ENCODE measurements at places on chromosomes 12 and 14.

DNA sequence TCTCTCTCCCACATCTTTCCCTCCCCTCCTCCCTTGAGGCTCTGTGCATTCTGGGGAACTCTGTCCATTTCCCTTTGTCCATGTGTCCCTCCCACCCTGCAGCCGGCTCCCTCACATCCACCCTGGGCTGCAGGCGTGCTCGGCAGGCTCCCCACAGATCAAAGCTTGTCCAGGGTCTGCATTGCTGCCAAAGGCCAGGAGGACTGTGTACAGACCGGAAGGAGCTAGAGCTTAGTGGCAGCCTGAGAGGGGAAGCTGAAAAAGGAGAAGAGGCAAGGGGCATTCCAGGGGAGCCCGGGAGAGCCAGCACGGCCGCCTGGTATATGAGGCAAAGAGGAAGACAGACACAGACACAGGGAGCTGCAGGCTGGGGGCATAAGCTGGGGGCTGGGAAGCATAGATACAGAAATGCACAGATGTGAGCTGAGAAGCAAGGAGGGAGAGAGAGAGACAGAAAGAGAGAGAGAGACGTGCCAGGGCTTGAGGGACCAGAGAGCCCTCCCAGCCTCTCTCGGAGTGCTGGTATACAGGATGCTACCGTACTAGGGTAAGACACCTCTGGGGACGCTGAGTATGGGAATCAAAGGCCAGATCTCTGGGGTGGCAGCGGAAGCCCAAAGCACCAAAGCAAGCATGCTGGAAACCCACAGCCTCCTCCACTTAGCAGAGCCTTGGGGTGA is 3.3 kb downstream of the CD4 start:
- DNase-seq = peak; percentile 78

DNA sequence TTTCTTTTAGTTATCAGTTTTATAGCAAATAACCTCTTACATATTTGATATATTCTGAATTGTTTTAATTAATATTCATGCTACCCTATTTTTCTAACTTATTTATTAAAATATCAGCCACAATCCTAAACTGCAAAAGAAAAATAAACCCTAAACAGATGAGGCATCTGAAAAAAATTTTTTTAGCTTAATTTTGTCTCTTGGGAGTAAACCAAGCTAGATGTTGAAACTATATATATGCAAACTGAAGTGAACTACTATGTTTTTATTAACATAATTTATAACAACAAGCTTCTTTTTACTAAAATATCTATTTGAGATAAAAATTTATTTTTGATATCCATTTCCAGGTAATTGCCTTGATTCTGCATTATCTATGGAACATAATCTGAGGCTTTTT is 87.6 kb downstream of the PTPRQ start:
- DNase-seq = no peak

- DNase-seq = no peak
Observed at GRCh38 chr14:77508249-77508648, 9.6 kb upstream of the ISM2 start.

DNA sequence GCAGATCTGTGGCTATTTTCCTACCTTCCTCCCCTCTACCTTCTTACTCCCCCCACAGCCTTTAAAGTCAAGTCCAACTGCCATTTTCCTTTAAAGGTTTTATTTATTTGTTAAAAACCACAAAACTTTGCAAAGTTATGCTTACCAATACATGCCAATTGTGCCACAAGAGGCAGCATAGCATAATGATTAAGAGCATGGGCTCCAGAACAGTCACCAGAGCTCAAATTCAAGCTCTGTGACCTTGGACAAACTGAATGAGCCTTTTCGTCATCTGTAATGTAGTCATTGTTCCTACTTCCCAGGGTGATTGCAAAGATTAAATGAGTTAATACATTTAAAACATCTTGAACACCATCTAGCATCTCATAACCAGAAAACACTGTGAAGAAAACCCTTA is 13.0 kb upstream of the FMNL3 start:
- no peak for DNase-seq

GRCh38 chr12:104576980-104577580 is 120.3 kb downstream of the CHST11 start:
- no peak for DNase-seq

- DNase-seq = no peak
Observed at GRCh38 chr12:108505129-108505528, 9.9 kb upstream of the FICD start.

GRCh38 chr12:107568718-107569117 is 116.9 kb upstream of the PWP1 start:
- DNase-seq = no peak

DNA sequence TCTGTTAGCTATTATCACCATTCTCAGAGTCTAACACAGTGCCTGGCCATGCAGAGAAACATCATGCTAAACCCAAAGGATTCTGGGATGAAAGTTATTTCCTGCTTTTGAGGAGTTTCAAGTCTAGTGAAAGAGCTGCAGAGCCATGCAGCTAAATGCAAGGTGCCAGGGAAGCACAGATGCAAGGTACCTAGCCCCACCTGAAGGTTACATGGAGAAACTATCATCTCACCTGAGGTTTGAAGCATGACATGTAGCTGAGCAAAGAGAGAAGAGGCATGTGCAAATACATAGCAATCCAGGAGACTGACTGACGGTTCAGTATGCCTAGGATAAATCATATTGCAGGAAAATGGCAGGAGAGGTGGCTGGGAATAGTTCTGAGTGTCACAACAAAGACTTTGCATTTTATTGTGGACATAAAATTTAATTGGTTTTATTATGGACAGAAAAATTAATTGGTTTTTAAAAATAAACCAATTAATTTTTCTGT is 170.4 kb downstream of the PRKD1 start:
- no peak for DNase-seq

DNA sequence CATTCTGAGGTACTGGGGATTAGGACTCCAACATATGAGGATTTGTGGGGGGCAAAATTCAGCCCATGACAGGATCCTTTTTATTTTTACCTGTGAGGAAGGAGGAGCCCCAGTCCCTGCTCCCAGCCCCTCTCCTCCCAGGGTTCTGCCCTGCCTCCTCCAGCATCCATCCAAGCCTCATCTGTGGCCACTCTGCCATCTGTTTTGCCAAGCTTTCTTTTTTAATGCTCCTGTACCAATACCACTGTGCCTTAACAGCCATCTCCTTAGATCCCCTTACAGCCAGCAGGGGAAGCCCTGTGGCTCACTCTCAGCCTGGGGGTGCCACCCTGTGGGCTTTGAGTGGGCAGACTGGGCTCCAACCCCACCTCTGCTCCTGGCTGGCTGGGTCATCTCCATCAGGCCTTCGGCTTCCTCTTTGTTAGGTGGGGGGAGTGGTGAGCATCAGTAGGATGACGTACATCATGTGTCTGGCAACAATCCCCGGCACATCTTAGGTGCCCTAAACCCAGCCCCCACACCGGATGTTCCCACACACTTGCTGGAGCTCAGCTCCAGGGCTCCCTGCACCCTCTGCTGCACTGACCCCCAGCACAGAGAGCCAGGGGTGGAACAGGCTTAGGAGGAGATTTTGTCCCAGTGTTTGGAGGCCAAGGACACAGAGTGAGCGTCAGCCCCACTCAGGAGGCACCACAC is 40.2 kb downstream of the CYP46A1 start:
- peak; percentile 17 for DNase-seq

DNA sequence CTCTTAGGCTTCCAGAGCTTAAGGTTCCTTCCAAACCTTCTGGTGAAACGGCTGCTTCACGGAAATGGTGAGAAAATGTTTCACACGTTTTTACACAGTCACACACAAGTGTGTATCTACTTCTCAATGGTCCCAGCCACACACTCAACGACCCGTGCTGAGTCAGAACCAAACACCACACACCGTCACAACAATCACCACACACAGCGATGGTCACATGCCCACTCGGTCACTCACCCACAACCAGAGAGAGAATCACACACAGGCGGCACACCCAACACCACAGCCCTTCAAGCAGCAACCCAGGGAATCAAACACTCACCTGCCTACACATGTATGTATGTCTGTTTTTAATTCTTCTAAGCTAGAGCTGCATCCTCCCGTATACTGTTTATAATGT is 12.6 kb upstream of the PLEKHD1 start:
- no peak for DNase-seq

- no peak for DNase-seq
Observed at GRCh38 chr12:121630791-121631355, 4.5 kb downstream of the ORAI1 start.

- no peak for DNase-seq
Observed at GRCh38 chr14:76954394-76955190, 73.9 kb downstream of the IRF2BPL start.

DNA sequence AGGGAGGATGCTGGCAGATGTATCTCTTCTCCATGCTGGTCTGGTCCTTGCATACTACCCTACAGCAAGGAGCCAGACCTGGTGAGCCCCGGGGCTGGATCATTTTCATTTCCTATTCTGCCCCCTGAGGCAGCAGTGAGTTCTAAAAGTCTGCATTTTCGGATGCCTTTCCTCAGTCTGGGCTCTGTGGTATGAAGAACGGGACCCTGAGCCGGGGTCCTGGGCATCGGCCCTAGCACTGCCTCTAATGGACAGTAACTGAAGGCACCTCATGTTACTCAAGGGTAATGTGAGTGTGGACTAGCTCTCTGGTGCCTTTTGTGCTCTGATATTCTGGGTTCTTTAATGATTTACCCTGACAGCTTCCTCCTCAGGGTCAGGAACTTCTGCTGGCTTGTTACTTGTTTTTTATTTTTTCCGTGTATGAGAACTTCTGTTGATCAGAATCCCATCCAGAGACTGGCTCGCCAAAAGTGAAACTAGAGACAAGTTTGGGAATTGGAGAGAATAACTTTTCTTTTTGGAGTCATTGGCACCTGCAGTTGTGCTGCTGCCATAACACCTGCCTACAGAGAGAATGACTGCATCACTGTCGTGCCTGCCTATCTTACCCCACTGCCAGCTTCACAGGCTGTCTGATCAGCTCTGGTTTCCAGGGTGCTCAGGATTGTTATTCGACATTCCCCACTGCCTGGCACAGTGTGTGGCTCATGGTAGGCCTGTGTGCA is 62.3 kb downstream of the SUSD6 start:
- no peak for DNase-seq

GRCh38 chr12:27896419-27896990 is 76.0 kb downstream of the PTHLH start:
- DNase-seq = no peak

DNA sequence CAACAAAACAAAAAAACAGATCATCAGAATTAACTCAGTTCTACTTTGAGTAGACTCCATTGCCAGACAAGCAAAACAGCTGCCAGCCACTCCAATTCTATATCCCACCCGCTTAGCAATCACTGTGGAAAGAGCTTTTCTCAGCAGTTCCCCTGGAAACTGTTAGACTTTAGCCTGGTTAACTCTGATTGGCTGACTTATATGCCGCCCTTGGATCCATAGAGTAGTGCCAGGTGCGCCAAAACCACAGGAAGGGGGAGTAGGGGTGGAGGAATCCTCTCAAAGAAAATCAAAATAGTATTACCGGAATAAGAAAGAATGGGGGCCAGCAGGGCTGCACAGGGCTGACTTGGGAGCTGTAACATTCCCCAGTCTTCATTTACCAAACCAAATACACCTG is 5.4 kb upstream of the EML5 start:
- DNase-seq = no peak

- no peak for DNase-seq
Observed at GRCh38 chr12:115042341-115042740, 358.4 kb upstream of the TBX3 start.

DNA sequence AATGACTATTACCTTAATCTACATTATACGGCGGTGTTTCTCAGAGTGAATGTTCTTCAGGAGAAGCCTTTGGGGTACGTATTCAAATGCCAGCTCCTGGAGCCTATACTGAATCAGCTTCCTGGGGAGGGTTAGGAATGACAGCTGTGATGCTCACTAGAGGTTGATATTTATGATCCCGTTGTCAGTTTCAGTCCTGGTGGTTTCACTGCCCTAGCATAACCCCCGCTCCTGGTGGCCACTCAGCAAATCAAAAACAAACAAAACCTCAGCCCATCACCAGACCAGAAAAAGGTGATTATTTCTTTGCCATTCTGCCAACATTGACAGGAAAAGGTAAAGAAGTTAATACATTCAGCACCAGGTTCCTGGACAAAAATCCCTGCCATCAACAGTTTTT is 136.5 kb upstream of the CRY1 start:
- DNase-seq = no peak

DNA sequence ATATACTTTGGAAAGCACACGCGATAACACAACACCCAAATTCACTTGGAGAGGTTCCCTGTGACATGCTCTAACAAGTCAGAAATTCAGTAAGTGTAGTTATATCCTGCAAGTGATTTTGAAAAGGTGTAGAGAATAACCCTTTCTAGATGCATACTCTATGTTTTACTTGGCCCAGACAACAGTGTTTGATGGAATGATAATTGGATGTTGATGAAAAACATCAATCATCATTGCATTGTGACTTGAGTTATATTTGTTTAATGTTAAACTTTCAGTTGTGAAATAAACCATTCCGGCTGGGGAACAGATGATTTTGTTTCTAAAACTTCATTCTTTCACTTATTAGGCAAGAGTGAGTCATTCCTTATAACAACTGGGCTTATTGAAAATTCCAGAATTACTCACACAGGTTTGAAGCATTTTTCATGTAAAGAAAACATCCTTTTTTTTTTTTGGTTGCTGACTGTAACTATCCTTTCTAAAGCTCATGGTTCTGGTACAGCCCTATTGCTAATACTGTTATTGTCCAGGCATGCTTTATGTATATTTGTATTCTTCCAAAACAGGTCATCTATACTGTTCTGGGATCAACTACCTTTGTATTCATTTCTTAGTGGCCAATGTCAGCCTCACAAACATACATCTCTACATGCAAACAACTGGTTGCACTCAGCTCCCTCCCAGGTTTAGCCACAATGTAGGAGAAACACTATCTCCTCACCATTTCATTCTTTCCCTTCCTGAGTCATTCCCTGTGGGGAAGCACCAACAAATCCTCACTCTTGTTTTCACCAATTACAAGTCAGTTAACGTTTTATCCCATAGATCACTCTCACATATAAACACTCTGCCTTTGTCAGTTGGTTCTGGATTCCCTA is 121.2 kb upstream of the LRIG3 start:
- DNase-seq = no peak

DNA sequence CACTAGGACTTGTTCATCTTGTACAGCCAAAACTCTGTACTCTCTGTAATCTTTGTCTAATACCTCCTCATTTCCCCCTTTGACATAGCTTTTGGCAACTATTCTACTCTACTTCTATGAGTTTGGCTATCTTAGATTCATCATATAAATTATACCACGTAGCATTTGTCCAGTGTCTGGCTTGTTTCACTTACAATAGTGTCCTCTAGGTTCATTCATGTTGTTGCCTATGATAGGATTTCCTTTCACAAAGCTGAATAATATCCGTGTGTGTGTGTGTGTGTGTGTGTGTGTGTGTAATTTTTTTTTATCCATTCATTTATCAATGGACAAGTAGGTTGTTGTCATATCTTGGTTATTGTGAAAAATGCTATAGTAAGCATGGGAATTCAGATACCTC is 209.5 kb downstream of the KCNC2 start:
- no peak for DNase-seq

GRCh38 chr14:21104448-21105060 is 3.7 kb downstream of the TMEM253 start:
- DNase-seq = peak; percentile 73

Measured in activated naive CD4-positive, alpha-beta T cell treated with anti-CD3 and anti-CD28 coated beads, Interleukin-2, amount 10 ng/mL, durations not matched to agents 7 days and 5 days (primary cell).